NCI-H1092 (cell line): ENCODE measurements at places on chromosomes 7 and 10.

DNA sequence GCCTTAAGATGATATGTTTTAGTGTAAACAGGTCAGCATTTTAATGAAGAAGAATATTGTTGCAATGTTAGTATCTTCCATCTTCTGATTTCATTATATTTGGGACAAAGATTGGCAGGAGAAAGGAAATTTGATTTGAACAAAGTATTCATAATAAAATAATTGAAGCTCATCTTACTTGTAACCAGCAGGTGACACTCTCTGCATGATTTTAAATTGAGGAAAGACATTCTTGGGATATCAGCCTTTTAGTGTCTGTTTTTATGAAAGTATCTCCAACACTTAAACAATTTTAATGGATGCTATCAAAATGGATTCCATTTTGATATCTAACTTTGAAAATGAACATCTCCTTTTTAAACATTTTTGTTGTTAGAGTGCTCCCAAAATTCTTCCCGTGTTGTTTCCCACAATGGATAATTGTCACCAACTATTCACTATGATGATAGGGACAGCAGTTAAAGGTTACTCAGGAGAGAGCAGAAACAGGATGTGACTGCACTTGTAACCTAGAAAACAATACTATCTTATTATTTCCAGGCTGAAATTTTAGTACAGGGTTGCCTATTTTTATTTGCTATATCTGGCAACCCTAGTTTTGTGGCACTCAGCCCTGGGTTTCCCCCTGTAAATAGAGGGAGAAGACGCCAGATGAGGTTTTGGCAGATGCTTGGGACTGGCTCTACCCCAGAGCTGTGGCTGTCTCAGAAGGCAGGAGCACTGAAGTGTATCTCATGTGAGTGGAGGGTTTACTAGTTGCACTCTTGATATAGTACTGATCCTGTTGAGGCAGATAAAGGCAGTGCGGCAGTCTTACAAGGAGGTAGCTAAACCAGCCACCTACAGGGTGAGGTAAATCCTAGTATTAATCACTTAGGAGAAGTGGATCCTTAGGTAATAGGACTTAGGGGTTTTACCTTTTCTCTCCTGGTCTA is 31.0 kb upstream of the ABCB4 start:
- no peak for DNase-seq

GRCh38 chr7:44077681-44078091 is 4.6 kb downstream of the POLM start:
- no peak for DNase-seq

- DNase-seq = no peak
Observed at GRCh38 chr10:89640241-89640640, 4.8 kb downstream of the PANK1 start.

- DNase-seq = no peak
Observed at GRCh38 chr10:61971003-61971325, 69.5 kb downstream of the ARID5B start.

DNA sequence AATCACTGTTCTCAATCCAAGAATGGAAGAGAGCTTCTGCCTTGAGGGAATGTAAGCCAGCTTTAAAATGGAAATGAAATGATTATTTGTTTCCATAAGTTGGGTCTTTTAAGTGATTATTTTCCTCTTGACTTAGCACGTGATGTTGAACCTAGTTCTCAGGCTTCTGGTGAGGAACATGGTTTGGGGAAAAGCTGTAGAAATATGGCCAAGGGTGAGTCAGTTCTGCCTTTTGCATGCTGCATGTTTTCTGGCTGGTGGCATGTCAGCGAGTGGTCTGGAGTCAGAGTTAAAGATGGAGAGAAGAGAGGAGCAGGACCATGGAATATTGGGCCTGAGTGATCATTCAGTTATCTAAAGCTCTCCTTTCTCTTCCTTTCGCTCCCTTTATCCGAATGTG is 54.0 kb downstream of the DNAH11 start:
- no peak for DNase-seq

DNA sequence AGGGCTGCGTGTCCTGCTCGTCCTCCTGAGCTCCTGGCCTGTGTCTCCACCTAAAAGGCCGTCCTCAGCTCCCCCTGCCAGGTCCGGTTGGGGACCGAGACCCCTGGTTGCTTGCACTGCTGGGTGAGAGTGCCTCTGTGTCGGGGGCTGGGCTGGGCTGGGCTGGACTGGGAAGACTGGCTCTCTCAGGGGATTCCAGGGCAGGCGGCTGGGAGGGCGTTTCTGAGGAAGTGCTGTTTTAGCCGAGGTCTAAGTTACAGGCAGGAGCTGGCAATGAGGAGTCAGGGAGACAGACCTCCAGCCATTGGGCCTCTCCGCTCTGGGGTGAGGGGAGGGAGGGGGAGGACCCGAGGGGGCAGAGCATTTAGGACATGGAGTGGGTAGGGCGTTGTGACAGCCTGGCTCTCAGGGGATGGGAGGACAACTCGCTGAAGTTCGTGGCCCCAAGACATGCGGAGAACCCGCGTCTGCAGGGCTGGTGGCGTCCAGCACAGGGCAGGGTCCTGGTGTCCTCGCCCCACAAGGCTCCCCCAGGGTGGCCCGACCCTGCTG is 20.9 kb downstream of the FOXK1 start:
- no peak for DNase-seq

- no peak for DNase-seq
Observed at GRCh38 chr7:68485253-68485917, 1112.9 kb upstream of the AUTS2 start.

DNA sequence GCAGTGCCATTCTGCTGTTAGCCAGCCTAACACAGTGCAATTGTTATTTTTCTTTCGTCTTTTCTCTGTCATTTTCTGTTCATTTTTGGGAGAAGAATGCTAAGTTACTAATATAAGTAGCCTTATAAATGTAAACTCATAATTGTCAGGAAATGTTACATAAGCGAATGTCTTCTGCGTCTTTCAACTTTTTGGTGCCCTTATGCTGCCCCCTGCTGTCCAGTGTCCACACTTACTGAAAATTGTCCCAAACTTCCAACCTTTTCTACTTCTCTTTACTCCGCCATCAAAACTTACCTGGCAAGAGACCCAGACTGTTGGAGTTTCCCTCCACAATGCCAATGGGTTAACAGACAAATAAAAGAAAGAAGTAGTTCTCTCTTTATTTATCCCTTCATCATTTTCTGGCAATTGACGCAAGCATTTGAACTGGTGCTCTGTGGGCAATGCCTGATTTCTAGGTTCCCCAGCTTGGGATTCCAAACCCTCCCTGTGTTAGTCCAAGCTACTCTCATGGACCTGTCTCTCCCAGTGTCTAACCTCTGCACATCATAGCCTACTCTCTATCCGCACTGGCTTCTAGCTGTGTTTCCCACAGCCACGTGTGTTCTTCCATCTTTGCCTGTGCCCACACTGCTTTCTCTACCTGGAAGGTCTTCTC is 21.0 kb upstream of the EPC1 start:
- no peak for DNase-seq

- DNase-seq = no peak
Observed at GRCh38 chr10:62728479-62728878, 76.0 kb upstream of the ADO start.
